ENCODE measurements at places on chromosomes 6 and 20.
A peak's percentile ranks its signal among the peaks of the same experiment; 100 is the strongest.

DNA sequence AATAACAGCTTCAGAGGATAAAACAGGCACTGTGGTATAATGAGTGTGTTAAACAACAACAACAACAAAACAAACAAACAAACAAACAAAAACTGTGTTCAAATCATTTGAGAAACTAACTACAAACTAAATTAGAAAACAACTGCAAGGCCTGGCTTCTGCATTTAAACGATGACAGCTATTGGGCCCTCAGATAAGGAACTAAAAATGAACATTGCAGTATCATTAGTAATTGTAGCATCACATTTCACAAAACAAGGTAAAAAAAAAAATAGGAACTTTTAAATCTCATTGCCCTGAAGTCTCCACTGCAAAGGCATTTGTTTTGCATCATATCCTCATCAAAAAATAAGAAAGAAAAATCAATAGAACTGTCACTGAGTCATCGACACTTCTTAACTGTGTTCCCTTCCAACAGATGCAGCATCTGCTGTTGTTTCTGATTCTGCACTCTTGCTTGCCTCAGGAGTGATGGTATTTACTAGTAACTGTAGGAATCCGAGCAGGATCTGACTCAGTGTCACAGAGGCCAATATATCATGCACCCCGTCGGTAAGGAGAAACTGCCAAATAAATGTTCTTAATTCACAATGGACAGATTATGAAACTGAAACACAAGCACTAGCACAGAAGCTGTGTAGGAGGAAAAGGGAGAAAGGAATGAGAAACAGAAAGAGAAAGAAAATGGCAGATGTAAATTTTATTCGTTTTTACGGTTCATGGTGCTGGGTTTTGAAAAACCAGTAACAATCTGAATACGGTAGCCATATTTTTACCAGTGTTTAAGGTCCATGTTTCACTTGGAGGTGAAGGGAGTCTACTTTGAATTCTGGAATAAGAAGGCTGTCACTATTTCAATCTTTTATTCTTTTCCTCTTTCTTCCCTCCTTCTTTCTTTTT, 365.7 kb upstream of the EPHA7 start:
- no peak for DNase-seq

DNA sequence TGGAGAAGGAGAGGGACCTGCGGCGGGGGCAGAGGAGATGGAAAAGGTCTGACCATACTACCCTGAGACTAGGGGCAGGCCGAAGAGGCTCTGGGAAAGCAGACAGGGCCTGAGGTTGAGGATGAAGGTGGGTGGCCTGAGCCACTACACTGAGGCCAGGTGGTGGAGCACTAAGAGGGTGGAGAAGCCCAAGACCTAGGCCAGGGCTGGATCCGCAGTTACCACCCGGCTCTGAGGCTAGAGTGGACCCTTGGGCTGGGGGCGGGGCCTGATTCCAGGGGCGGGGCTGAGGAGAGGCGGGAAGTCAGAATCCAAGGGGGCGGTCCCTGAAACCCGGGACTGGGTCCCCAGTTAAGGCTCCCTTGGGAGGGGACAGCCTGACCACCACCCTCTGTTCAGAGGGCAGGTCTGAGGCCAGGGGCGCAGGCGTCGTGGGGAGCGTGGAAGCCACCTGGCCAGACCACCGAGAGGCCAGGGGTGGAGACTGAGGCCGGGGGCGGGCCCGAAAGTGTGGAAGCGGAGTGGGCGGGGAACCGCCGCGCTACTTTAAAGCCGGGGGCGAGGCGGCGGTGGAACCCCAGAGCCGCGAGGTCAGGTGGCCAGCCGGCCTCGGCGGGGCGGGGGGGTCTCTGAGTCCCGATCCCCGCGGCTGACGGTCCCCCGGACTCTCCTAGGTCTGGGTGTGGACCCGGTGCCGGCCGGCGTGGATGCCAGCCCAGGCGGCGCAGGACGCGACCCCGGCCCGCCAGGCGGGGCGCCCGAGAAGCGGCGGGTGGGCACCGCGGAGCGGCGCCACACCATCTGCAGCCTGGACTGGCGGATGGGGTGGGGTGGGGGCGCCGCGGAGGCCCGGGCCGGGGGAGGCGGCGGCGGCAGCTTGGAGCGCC, 8.3 kb downstream of the CCM2L start:
- DNase-seq, result peak; percentile 52

- DNase-seq, result no peak
These were observed 542.1 kb upstream of the MAN1A1 start for GRCh38 chr6:119891644-119892043.

GRCh38 chr6:1689141-1689540, 79.4 kb downstream of the FOXC1 start:
- no peak for DNase-seq

GRCh38 chr20:48733296-48733790, 94.5 kb downstream of the PREX1 start:
- no peak for DNase-seq

- peak; percentile 49 for DNase-seq
These were observed 118.3 kb downstream of the PSMB1 start for GRCh38 chr6:170434821-170435155.

DNA sequence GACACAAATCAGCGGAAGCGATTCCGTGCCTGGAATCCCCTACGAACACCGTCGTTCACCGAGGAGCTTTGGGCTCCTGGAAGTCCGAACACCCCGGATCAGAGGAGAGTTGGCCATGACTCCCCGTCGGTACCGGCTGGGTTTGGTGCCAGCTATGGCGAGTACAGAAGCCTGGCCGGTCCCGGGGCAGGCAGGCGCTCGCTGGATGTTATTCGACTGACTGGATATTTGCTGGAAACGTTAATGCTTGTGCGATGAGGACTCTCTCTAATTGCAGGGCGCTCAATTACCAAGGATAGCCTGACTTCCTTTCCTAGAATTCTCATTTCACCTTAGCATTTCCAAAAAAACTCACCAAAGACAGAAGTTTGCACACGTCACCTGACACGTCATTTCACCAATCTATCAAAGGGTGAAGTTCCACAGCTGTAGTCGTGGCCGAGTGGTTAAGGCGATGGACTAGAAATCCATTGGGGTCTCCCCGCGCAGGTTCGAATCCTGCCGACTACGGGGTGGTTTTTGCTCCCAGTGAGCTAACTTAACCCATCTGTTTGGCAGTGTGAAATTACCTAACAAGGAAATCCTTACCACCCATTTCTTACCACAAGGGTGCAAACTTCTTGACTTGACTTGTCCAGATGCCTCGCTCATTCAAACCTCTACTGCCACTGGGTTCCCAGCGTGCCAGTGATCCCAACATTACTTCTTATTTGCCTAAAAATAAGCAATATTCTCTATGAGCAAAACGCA, 22.7 kb upstream of the ZNF184 start:
- DNase-seq, result peak; percentile 54

- no peak for DNase-seq
These were observed 20.8 kb downstream of the DUSP22 start for GRCh38 chr6:313087-313486.

- DNase-seq, result no peak
These were observed 32.9 kb downstream of the FRK start for GRCh38 chr6:116027801-116028200.

DNA sequence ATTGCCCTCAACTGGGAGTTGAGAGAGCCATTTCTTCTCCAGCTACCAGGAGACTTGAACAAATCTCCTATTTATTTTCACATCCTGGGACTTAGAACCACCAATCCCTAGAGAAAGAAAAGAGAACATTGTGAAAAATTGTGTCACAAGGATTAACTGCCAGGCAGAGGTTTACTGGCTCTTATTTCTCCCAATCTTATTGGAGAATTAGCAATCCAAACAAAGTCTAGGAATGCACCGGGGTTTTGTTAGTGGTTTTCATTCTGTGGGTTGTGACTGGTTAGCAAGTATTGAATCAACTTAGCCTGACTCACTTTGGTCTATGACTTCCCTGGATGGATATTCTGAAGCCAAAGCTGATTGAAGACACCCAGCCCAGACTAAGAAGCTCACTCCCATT, 21.2 kb upstream of the ENPP5 start:
- DNase-seq, result no peak

DNA sequence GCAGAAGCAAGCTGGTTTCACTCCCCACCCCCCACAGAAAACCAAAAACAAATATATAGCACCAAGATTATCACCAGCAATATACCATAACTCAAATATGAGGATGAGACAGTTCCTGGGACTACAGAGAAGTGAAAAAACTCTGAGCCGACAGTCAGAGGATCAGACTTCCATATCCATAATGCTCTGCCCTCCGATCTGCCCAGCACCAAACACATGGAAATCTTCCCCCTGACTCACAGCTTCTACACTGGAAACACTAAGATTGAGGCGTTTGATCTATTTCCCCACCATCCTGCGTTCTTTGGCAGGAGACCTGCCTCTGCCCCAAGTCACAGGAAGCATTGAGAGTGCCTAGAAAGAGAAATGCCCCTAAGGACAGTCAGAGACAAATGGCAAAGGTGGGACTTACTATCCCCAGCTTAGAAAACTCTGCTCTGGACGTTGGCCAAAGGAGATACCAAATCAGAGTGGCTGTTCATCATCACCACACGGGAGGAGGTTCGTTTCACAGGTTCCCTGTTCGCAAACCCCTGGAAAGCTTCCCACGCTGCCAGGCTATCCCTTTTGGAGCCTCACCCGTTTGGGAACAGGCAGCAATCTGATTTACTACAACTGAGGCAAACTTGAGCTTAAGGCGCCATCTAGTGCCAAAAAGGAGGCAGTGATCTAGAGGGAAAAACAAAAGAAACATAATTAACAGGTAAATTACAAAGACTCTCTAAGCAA, 48.7 kb upstream of the SRSF6 start:
- no peak for DNase-seq

DNA sequence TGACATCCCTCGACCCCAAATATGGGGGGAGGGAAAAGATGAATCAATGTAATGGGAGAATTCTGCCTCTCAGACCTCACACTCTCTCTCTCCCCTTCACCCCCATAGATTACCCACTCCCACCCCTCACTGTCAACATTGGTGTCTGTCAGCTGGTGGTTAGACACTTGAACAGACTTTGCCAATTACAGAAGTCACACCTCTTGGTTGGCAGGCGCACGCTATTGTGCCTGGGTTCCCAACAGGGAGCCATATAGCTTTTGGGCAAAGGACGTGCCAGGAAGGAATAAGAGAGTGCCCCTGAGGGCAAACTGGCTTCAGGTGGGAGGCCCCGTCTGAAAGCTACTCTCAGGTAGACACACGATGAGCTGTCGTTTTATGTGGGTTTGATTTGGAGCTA, 54.1 kb upstream of the FYN start:
- no peak for DNase-seq

DNA sequence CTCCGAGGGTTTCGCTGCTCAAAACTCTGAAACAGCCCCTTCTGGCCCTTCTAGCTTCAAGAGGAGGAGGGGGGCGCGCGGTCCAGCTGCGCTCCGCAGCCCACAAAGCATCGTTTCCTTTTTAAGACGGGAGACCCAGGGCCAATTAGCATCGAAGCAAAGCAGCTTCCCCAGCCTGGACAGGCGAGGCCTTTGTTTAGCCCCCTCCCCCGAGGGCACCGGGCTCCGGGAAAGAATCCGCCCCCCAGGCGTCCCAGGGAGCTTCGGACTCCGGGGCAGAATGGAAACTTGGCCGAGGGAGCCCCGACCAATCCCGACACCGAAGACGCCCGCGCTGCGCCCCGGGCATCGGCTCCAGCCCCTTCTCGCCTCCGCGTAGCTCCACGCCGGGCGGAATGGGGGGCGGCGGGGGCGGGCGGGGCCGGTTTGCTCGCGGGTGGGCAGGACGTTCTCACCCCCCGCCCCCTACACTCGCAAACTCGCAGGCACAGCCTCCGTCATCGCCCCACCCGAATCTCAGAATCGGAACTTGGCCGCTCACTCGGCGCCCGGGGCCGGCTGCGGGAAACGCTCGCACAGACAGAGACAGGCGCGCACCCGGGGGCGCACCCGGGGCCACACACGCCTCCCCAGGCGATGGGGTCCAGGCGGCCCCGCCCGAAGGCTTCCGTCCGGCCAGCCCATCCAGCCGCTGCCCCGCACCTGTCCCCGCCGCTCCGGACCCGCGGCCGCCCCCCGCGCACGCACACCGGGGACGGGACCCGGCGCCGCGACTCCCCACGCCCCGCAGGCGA, 628 bp downstream of the NKAIN4 start:
- DNase-seq, result no peak

GRCh38 chr20:49216991-49217578, 2.1 kb upstream of the DDX27 start:
- DNase-seq, result peak; percentile 91

- no peak for DNase-seq
These were observed 128.9 kb downstream of the ELOVL4 start for GRCh38 chr6:79818471-79818870.

DNA sequence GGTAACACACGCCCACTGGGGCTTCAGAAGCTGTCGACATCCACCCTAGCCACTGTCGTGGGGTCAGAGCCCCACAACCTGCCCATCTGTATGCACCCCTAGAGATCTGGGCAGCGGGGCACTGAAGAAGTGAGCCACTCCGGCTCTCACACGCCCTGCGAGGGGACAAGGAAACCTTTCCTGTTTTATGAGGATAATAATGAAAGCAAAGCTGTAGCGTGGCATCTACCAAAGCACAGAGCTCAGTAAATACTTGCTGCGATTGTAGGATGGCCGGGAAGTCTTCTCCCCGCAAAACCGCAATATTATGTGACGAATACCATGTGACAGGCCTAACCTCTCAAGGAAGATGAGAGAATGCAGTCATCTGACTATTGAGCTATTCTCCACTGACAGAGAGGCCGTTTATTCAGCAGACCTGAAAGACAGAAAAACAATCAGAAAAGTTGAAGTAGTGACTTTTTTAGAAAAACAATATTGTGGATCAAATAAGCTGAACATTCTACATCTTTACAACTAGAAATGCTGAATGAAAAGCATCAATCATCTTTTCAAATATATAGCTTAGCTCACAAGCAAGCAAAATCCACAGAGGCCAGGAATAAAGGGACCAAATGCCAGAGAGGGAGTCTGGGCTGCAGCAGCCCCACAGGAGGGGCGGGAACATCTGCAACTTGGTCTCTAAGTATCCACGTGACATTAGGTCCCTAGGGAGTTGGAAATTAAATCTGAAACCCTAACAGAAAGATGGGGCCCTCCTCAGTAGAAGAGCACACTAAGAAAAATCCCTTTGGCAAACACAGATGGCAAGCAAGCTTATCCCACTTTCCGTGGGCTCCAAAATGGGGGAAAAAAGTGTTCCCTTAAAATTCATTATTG, 207.8 kb downstream of the TTLL2 start:
- no peak for DNase-seq

DNA sequence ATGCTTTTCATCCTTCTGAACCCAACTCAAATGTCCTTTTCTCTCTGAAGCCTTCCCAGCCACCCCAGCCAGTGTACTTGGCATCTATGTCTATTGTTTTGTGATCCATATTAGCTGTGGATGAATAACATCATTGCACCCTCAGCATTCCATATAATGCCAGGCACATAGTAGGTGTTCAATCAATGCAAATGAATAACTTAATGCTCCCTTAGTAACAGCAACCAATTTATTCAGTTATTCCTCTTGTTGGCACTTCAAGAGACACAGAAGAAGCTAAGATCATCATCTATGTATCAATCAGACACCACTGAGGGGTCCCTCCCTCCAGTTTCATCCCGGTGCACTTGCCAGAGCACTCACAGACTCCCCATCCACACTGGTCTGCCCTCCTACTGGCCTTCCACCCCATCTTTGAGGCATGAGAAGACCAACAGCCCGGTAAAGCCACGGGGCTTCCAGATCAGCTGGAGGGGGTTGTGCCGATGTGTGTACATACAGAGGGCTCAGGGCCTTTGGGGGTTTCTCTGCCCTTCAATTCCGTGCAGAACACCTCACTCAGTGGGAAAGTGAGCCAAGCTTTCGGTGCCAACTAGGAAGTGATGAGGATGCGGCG, 2.4 kb upstream of the TAF8 start:
- DNase-seq, result no peak

Measured in psoas muscle (tissue), 8 donors.